ENCODE measurements at places on chromosomes 7 and 10.

- no peak for DNase-seq
Observed at GRCh38 chr7:133912916-133913697, 214.0 kb upstream of the LRGUK start.

GRCh38 chr10:121616291-121616690, 18.0 kb upstream of the FGFR2 start:
- DNase-seq, result no peak

GRCh38 chr10:132331601-132332432, at the start of gene LRRC27:
LRRC27 (plus strand) TSS chr10:132332193; CDS start chr10:132333525, 1,332 bp downstream.
- DNase-seq, result peak; percentile 98

GRCh38 chr10:73809061-73809818, 2.2 kb downstream of the NDST2 start:
- DNase-seq, result peak; percentile 48

GRCh38 chr10:1432161-1432560, 305.2 kb downstream of the ADARB2 start:
- DNase-seq, result no peak

DNA sequence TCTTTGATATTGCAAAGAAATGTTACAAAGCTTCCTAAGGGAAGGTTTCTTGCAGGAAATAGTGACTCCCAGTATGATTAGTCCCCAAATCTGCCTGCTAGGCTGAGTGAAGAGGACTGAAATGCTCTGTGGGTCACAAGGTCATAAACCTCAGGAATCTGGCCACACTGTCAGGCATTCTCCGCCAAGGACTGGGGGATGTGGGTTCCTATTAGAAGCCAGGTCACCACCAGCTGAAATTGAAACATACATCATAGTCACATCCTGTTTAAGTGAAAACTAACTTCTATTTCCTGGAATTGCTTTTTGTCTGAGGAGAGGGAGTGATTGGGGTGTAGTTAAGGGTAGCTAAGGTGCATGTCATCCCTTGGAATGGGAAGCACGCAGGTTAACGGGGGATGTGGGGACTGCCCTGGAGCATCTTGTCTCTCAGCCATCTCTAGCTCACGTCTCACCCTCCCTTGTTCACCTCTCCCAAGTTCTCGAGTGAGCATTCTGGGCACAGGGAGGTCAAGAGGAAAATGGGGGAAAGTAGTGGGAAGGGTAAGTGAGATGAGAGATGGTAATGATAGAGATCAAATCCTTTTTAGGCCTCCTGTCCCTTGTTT, 12.0 kb upstream of the GSAP start:
- peak; percentile 90 for DNase-seq

DNA sequence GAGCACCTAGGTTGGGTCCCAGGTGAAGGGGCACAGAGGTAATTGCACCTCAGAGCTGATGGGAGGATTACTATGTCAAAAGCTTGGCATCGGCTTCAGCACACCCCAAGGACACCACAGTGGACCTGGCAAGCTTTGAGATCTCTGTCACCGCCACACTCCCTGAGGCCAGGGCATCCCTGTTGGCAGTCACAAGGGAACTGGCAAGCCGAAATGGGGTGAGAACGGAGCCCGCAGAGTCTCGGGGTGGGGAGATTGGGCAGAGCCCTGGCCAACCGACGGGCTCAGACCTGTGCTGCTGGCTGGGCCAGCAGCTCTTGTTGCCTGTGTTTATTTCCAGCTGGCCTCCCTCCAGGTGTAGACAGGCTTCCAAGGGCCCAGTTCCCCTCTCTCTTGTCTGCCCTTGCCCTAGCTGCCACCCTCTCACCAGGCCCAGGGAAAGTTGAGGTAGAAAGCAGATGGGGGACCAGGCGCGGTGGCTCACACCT, 2.5 kb downstream of the HSPB1 start:
- no peak for DNase-seq

DNA sequence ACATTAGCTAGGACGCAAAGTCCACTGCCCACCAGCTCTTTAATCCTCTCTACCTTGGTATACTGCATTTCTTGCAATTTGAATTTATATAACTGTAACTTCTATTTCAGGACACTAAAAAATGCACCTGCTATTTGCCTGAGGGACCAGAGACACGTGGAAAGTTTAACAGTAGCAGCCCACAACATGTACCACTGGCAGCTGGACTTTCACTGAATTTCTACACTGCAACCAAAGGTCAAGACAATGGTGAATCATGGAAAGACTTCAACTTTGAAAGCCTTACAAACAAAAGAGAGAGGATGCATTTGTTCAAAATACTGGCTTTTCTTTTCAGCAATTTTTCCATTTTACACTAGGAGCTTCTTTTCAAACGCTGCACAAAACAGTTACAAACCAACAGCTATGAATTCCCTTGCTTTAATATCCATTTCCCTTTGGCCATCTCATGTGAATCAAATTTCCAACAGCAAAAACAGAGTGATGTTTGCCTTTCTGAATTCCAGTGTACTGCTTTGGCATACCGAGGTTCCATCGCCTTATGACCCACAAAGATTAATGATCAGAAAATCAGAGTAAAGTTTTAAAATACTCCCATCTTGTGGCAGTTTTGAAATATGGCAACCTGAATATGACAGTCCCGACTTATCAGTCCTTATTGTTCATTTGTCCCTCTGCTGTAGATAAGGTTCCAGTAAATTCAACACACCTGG, 29.9 kb upstream of the HNRNPH3 start:
- DNase-seq, result peak; percentile 55

DNA sequence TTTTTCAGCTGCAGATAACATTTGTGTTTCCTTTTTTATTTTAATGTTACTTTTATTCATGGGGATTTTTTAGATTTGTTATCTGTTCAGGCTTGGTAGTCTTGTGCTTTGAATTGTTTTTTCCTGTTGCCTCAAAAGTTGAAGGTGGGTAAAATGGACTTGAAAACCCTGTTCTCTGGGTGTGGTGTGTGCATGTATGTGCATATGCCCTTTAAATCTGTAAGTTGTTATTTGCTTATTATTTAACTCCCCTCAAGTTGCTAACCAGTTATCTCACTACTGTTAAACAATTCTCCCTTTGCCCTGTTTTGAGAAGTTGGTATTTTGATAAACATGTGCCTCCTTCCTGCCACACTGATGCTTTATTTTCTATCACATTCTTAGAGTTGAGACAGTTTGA, 30.6 kb downstream of the TSPAN14 start:
- no peak for DNase-seq

GRCh38 chr10:124508907-124509454, 47.4 kb downstream of the LHPP start:
- DNase-seq, result no peak

GRCh38 chr7:27730112-27730511, 9.8 kb upstream of the TAX1BP1 start:
- no peak for DNase-seq

DNA sequence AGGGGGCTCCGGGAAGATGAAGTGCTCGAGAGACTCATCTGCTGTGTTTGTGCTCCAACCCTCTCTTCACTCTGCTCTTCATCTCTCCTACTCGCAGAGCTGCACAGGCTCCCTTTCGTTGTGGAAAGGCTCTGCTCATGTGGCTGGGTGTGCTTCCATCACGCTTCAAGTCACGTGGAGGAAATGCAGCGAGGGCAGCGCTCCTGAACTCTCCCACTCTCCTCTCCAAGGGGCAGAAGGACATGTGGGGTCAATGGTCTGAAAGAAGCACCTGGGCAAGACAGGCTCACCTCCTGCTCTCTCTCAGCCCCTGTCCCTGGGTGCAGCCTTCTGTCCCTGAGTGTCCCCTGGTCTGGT, 72.6 kb downstream of the USP6NL start:
- DNase-seq, result no peak

- DNase-seq, result no peak
Observed at GRCh38 chr7:16416289-16417282, 4.8 kb downstream of the CRPPA start.

DNA sequence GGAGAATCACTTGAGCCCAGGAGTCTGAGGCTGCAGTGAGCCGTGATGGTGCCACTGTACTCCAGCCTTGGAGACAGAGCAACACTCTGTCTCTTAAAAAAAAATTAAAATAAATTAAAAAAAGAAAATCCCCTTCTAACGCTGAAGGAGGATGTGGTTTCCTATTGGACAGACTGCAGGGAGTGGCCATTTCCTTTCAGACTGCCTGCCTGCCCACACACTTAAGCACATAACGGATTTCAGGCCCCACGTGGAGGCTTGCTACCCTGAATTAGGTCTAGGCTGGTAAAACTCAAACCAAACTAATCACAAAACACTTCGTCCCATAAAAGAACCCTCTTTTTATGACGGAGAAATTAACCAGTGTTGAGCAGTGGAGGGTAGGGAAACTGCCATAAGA, 34.0 kb downstream of the GATA3 start:
- DNase-seq, result no peak

DNA sequence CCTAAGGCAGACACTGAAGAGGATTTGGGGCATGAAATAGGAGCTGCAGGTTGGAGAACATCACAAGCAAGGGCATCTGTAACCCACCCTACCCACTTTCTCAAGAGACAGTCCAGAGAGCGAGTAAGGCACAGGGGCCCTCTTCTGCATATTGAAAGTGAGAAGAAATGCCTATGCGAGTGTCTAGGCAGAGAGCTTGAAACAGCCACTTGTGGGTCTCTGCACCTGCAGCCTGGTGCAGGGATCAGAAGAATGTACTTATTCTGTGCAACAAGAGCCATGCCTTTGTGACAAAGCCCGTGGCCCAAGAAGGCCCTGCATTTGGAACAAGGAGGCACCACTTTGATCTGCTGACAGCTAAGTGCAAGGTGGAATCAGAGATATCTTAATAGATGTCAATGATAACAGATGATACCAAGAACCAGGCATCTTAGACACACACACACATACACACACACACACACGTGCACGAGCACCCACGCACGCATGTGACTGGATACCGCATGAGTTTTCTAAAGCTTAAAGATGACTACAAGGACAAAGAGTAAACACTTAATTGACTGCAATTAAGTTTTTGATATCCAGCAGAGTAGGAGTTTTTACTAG, 89.3 kb downstream of the NPSR1 start:
- DNase-seq, result no peak

- DNase-seq, result no peak
Observed at GRCh38 chr7:47154791-47155190, 427.1 kb downstream of the TNS3 start.

DNA sequence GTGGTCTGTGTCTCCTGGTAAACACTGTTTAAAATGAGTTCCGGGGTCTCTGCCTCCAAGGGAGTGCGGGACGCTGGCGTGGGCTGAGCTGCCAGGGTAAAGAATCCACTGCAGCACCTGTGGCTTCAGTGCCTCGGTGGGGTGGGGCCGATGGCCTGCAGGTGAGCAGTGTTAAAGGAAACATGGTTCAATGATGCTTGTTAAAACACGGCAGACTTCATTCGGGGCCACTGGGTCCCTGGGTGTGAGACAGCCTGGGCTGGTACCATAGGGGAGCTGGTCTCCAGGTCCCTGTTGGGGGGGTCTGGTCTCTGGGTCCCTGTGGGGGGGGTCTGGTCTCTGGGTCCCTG, 24.9 kb upstream of the KNDC1 start:
- no peak for DNase-seq

Data from suppressor macrophage treated with lipopolysaccharide for 4 hours (primary cell).